ENCODE measurements at places on chromosomes 1 and 21.

DNA sequence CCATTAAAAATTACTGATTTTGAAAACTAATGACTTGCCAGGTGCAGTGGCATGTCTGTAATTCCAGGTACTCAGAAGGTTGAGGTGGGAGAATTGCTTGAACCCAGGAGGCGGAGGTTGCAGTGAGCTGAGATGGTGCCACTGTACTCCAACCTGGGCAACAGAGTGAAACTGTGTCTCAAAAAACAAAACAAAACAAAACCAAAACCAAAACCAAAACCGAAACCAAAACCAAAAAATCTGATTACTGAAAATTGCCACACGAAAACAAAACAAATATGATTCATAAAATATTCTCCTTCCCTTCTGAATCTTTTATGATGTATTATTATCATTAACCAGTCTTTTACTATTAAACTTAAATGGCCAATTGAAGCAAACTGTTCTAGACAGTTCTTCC, 74.1 kb downstream of the SERINC2 start:
- DNase-seq: no peak

DNA sequence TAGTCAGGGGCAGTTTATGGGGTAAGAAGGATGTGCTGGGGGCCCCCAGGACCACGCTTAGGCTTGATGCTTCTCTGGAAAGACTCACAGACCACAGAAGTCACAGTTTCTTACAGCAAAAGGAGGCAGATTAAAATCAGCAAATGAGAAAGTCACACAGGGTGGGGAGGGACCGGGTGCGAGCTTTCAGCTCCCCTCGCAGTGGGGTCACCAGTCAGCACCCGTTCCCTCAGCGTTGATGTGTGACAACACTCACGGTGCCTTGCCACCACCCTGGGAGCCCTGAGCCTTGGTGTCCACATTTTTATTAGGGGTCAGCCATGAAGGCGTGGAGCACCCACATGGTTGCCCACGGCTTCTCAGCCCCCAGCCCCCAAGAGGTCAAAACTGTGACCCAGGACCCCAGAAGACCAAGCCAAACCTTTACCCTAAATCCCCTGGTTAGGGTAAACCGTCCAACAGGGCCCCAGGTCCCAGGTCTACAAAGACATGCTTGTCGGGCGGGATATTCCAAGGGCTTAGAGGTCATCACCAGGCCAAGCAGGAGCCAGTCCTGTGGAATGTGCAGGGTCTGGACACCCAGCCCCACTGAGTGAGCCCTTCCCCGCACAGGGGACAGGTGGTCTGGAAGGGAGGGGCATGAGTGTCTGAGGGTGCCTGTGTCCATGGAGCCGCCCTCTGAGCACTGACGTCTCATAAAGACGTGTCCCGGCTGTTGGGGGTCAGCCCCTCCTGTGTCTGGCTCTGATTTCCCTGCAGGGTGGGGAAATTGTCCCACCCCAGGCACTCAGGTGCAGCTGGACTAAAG, 64.5 kb upstream of the ABCG1 start:
- DNase-seq: no peak

GRCh38 chr1:231107151-231107550, 54.7 kb upstream of the TRIM67 start:
- no peak for DNase-seq

DNA sequence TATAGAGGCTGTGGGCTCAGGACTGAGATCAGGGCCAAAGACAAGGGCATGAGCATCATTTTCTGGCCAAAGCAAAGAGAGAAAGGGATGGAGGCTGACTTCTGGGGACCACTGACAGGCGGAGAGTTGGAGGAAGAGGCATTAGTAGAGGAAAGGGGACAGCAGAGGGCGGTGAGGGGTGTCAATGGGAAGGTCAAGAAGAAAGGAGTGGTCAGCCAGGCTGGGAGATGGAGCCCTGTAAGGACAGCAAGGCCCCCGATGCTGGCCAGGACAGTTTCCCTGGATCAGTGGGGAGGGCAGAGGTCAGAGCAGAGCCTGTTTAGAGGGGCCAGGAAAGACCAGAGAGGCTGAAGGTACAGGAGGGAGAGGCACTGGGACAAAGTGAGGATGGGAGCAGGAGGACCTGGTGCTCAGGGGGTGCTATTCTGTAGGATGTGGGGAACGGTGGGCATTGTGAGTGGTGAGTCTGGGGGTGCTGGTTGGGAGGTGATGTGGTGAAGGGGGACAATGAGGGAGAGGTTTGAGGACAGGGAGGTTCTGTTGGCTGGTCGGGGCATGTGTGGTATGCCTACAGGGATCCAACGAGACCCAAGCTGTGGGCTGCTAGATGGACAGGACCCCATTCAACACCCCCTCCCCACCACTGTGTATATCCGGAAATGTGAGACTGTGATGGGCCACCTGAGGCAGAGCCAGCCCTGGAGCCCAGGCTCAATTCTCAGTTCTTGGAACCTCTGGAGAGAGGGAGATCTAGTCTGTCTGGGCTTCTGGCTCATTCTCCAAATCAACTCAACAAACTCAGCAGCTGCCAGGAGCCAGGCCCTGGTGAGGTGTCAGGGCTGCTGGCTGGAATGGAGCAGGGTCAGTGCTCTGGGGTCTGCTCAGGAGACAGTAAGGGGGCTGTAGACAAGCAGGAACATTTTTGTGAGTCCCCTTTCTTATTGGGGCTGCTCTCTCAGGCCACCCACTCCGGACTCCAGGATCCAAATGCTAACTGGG, 1.4 kb upstream of the FAM151A start:
- DNase-seq: no peak

GRCh38 chr21:46189959-46190490, 5.8 kb upstream of the SPATC1L start:
- no peak for DNase-seq

GRCh38 chr1:187092104-187092503, 263.4 kb downstream of the PLA2G4A start:
- no peak for DNase-seq

GRCh38 chr1:1161683-1162079, 12.0 kb upstream of the TTLL10 start:
- DNase-seq: no peak

GRCh38 chr1:2948751-2949680, 72.3 kb upstream of the ACTRT2 start:
- no peak for DNase-seq

Data from NCI-H2081 treated with DMSO at 0.1 percent for 48 hours (cell line).